ENCODE measurements at places on chromosomes 1 and 21.

GRCh38 chr1:109056064-109056463, 14.2 kb upstream of the WDR47 start:
- no peak for DNase-seq

GRCh38 chr1:90579212-90579802, 137.8 kb downstream of the BARHL2 start:
- peak; percentile 44 for DNase-seq

DNA sequence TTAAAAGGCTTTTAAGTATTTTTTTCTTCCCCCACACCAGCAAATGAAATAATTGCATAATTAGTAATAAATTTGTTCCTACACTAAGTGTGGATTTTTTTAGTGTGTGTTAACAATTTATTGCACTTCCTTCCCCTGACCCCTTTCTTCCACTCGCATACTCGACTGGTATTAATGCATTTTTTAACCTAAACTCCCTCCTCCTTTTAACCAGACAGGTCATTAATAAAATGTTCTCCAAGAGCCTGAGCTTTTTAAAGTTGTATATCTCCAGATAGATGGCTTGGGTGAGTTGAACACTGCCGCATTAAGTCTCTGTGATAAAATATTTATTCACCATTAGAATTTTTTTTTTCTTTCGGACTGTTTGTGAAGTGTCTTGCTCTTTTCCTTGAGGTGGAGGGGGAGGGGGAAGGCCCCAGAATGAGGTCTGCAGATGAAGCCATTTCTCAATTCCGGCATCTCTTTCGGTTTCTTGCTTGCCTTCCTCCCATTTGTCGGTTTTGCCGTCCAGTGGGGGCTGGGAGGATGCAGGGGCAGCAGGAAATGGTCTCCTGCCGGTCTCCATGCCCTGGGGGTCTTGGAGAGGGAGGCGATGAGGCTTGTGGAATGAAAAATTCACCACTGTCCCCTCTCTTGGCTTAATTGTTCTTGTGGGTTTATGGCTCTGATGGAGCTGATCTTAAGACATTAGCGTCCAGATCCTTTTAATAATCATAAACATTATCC, 64.1 kb upstream of the ACTL8 start:
- DNase-seq: no peak

GRCh38 chr1:93695411-93696005, 13.9 kb upstream of the BCAR3 start:
- no peak for DNase-seq

- no peak for DNase-seq
Observed at GRCh38 chr21:15152591-15152990, 87.8 kb upstream of the NRIP1 start.

DNA sequence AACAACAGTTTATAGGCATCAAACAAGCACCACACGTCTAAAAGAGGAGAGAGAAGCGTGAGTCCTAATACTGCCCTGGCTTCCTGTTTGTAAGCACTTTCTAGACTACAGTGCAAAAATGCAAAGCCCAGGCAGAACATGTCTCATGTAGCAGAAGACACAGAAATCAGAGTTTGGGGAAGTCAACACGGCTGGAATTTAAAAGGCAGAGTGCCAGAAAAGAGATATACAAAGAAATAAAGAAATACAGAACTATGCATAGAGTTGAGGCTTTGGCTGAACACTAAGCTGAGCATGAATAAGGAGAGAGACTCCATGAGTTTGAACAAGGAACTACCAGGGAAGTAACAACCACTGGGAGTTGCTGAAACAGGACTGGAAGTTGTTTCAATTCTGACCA, 566.6 kb upstream of the NR5A2 start:
- no peak for DNase-seq

- peak; percentile 99 for DNase-seq
Observed at GRCh38 chr1:1349256-1350012, at the start of gene DVL1. TSS of gene DVL1 (minus strand) at chr1:1349418. CDS start at chr1:1349065, 353 bp downstream.

Measured in GM19239 (cell line).